ENCODE measurements at places on chromosomes 7 and 10.

DNA sequence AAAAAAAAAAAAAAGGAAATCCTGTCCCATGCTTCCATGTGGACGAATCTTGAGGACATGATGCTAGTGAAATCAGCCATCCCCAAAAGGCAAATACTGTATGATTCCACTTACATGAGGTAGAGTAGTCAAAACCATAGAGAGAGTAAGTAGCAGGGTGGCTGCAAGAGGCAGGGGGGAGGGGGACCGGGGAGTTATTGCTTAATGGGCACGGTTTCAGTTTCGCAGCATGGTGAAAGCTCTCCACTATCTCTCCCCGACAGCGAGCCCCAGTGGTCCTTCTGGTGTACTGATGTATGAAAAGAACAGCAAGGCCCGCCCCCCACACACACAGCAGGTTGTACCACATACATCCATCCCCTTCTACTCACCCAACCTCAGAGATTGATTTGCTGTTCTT, 32.8 kb downstream of the NOD1 start:
- DNase-seq, result no peak

GRCh38 chr10:49257154-49257553, 41.8 kb upstream of the C10orf71 start:
- DNase-seq, result no peak

- no peak for DNase-seq
These were observed 362.5 kb upstream of the NRP1 start for GRCh38 chr10:33697016-33697415.

DNA sequence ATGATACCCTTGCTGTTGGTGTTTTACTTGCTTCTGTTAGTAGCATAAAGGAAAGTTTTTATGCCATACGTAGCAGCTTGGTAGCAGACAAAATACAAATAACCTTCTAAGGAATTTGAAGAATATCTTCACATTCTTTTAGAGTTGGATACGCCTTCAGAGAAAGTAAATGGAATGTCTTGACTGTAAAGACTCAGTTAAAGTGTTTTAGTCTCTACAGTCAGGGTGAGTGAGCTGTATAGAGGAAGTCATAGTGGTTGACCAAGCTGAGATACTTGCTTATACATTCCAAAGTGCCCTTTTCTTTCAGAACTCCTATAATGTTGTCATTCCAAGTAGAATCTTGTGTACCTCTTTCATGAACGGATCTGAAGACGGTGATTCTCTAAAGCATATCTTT, 37.7 kb downstream of the RABGEF1 start:
- no peak for DNase-seq

GRCh38 chr10:13822490-13822889, 235.7 kb downstream of the PRPF18 start:
- DNase-seq, result no peak

DNA sequence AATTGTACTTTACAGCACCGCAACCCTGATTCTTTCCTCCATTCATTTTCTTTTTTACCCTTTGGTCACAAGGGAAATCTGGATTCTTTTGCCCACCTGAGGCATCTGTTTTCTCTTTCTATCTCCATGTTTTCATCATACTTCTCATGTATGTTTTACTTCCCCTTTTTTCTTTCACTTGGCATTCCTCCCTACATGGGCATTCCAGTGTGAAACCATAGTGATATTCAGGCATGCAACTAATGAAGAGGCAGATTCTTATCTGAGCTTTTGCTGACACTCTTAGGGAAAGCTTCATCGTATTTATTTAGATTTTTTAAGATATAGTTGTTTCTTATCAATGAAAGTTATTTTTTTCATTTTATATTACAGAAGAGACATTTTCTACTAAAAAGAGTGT, 405.2 kb upstream of the TEX47 start:
- DNase-seq, result no peak

DNA sequence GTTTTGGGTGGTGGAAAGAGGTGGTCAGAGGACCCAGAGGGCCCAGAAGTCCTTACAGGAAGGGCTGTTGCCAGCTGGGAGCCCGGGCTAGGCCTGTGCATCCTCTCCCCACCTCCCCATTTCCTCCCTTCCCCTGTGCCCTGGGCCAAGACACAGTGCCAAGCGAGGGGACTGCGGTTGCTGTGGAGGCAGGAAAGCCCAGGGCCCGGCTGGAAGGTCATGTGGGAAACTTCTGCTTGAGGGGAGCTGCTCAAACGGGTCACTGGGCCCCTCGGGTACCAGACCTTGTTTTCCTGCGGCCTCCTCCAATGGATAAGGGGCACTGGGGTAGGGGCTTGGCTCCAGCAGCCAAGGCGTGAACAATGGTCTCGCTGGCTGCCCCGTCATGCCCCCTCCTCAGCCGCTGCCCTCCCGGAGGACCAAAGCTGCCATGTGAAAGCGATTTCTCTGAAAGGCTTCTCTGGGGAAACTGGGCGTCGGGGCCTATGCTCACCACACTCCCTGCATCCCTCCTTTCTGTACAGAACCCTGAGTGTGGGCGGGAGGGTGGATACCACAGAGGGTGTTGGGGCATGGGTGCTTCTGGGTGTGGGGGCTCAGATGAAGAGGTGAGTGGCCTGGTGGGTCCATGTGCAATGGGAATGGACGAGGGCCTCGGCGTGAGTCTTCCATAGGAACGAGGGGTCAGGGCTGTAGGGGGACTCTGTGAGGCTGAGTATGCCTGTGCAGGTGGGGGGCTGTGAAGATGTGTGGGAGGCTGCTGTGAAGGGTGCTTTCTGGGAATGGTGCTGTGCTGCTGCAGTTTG, 135.3 kb downstream of the PTPN20 start:
- DNase-seq, result no peak

DNA sequence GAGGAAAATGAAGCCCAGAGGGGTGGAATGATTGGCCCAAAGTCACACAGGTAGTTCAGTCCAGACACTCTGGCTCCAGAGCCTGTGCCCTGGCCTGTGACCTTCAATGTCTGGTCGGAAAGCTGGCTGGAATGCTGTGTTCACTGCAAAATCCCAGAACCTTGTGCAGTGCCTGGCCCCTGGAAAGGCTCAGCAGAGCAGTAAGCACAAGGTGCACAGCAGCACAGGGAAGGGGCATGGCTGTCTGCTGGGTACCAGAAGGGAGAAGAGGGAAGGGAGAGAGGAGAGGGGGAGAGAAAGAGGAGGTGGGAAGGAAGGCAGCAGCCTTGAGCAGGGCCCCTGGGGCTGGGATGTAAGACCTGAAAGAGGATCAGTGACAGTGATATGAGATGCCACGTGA, 28.4 kb upstream of the C10orf71 start:
- no peak for DNase-seq

DNA sequence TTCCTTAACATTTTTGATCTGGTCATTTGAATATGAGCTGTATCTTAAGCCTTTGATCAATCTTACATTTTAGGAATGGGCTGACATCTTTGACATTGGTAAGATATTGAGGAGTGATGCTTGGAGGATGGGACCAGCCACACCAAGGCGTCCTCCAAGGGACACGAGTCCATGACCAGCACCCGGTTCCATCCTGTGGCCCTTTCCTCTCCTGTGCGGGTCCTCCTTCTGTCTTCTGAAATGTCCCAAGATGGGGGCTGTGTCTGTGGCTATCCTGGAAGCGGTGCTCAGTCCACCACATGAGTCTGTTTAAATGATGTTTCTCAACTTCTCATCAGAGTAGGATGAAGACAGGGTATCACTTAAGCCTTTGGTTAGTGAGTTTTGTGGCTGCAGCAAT, 67.3 kb upstream of the SHH start:
- DNase-seq, result no peak

- DNase-seq, result no peak
These were observed 19.4 kb downstream of the LDB3 start for GRCh38 chr10:86687750-86688149.

GRCh38 chr10:71681977-71682376, 37.6 kb downstream of the C10orf105 start:
- DNase-seq, result no peak

Measured in endothelial cell of umbilical vein (primary cell).